Cardiac septum (tissue), 1 donor: ENCODE measurements at places on chromosomes 3 and 15. TPM values are rescaled to one million over a fixed set of nuclear protein-coding genes. Genes with fewer than 3 reads are reported as not detected.

GRCh38 chr3:9308298-9308990, 54.4 kb upstream of the THUMPD3 start:
- no peak for DNase-seq

MESP2 gene
- 0.19 TPM for total RNA-seq

IMPG2 gene
- 0.38 TPM for total RNA-seq

DNA sequence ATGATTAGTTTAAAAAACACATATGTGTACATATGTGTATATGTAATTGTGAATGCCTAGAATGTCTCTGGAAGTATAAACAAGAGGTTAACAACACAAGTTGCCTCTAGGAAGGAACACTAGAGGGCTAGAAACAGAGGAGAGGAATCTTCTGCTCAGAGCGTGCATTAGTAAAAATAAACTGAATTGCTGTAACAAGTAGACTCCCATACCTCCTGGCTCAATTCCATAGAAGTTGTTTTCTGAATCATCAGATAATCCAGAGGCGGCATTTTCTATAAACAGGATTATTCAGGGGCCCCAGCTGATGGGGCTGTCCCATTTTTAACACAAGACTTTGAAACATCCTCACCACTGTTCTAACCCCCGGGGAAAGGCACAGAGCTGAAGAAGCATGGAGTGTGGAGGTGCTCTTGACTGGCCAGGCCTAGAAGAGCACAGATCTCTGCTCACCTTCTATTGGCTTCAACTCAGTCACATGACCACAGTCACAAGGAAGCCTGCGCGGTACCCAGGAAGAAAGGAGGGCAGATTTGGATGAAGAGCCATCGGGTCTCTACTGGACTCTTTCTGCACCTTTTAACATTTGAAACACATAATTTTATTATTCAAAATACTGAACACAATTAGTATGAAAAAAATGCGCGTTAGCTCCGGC, 145.7 kb downstream of the TLE3 start:
- DNase-seq = no peak

DNA sequence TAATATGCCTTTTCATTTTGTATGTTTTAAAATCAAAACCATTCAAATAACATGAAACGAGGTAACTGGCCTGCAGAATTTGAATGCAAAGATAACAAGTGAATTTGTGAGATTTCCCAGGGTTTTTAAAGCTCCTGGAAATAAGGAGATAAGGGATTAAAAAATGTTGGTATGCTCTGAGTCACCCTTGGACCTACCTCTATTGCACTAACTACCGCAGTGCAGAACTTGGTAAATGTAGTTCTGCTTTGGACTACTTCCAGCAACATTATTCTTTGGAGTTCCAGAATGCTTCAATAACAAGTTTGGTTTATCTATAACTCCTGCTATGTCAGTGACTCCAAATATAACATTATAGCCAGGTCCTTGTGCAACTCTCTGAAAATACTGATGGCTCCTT, 201.7 kb downstream of the GAP43 start:
- no peak for DNase-seq

DNA sequence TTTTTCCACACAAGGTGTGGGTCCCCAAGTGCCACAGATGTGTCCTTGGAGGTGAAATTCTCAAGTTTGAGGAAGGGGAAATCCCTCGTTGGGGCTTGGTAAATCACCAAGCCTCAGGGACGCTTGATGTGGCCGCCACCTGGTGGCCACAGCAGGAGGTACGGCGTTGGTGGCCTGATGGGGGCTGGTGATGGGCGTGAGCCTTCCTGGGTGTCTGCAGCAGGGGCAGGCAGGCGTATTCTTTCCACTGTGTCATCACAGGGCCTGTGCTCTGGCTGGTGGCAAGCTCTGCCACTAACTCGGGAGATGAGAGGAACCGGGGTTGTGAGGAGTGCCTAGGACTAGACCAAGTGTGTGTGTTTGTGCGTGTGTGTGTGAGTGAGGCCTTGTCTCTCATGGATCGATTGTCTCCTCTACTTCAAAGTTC, 4.2 kb downstream of the ACOX2 start:
- DNase-seq = peak; percentile 83

- DNase-seq = no peak
Observed at GRCh38 chr15:63196842-63197241, 7.4 kb downstream of the RAB8B start.

GP5 gene
- 0.22 TPM for total RNA-seq

TGM4 gene
- not detected for total RNA-seq

DNA sequence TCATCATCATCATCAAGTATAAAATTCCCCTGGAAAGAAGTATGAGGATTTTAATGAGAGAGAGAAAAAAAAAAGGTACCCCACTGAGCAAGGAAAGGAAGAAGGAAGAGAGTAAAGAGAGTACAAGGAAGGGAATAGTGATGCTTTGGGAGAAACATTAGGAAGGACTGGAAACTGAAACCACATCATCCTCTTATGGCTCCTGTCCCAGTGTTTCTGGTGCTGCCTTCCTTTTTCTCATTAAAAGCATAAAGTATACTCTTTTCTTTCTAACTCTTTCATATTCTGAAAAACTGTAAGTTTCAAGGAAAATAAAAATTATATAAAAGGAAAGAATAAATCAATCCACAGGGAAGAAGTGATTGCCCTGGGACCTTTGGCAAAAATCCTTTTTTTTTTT, 616.4 kb upstream of the CBLB start:
- no peak for DNase-seq

- DNase-seq = no peak
Observed at GRCh38 chr3:31732548-31732947, 199.8 kb downstream of the STT3B start.

GRCh38 chr3:171293142-171293782, 166.9 kb downstream of the TNIK start:
- no peak for DNase-seq

DNA sequence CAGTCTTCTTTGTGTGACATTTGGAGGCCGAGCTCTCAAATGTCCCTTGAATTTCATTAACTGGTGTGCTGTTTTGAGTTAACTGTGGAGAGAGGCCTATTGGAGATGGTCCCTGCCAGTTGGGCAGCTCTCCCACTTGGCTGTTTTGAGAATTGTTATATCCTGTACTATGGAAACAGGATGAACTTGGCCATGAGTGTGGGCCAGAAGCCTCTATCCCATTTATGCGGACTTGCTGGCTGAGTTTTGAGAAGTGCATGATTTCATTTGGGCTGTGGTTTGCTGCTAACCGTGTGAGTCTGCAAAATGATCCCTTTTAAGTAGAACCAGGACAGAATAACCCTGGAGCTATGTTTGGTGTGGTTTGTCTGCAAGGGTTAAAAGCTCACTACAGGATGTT, 366.0 kb downstream of the PTPRG start:
- DNase-seq = peak; percentile 87

- DNase-seq = no peak
Observed at GRCh38 chr3:86147119-86147518, 843.8 kb downstream of the VGLL3 start.

CCR9 gene
- not detected for total RNA-seq

DNA sequence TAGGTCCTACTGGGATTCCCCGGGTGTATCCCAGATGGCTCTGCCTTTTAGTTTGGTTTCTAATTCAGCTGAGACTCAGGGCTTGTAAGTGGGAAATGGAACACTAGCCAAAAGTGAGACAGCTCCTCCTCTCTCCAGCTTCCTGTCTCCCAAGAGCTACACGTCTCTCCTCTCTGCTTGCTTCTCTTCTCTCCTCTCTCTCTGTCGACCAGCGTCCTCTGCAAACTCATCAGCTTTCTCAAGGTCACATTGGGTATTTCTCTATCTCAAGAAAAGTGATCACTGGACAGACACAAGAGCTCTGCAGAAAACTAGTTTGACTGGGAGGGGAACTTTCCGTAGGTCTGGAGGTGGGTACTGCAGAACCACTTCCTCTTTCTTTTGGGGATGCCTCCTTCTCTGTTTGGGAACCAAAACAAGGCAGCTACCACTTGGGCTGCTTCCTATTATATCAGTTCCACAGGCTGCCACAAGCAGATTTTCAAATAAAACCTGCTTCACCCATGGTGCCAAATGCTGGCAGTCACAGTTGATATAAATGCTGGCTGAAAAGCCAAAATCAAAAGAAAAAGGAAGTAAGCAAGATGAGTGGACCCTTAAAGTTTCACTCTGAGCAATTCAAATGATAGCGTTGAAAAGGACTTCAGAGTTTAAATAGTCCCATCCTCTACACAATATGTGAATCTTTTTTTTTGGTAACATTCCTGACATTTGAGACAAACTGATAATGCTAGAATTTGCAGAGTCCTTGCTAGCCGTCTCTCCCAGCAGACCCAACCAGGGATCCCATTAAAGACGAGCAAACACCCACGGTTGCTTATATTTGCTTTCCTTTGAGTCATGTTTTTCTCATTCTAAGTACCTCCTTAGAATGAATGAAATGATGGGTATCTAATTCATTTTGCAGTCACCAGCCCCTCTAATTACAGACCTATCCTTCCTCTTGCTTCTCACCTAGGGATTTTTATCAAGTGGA, 7.2 kb upstream of the DYNC1LI1 start:
- DNase-seq = no peak

GRCh38 chr15:58362262-58362922, 69.4 kb upstream of the LIPC start:
- no peak for DNase-seq

DNA sequence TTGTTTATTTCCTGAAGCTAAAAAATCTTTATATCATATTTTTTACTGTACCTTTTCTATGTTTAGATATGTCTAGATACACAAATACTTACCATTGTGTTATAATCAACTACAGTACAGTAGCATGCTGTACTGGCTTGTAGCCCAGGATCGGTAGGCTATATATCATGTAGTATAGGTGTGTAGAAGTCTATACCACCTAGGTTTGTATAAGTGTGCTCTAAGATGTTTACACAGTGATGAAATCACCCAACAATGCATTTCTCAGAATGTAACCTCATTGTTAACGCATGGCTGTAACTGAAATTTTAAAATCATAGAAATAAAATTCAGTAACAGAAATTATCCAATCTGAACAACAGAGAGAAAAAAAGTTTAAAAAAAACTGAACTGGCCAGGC, 43.2 kb downstream of the EIF3J start:
- DNase-seq = no peak

DNA sequence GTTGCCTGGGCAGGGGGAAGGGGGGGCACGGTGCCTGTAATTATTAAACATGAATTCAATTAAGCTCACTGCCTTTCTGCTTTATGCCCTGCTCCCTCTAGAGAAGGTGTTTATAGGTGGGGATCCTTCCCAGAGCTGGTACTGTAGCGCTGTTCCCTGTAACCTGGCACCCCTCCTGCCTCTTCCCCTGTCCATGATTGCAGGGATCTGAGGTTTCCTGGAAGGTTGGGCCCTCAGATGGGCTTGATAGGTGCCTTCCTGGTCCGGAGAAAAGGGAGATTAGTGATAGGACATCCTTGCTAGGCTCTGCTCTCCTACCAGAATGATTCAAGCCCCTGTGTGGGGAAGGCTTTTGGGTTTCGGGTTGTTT, 2.1 kb upstream of the FAM131A start:
- no peak for DNase-seq

DNA sequence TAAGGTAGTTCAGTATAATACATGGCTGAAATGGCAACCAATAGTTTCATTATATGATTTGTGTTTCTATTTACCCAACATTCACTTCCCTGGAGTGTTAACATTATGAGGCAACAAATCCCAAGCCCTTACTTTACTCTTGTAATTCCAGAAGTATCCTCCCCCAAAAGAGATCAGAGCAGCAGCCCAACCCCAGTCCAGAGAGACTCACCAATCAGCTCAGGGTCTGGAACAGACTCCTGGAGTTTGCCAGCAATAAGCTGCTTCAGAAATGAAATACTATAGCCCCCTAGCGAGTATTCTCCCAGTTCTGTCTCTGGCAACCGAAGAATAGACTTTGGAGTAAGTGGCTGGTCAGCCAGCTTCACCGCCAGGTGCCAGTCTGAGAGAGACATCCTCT, 2.5 kb downstream of the UBL7 start:
- DNase-seq = no peak

- DNase-seq = no peak
Observed at GRCh38 chr3:113948015-113948917, 453 bp downstream of the ZDHHC23 start.
